ENCODE measurements at places on chromosomes 7 and 10.

DNA sequence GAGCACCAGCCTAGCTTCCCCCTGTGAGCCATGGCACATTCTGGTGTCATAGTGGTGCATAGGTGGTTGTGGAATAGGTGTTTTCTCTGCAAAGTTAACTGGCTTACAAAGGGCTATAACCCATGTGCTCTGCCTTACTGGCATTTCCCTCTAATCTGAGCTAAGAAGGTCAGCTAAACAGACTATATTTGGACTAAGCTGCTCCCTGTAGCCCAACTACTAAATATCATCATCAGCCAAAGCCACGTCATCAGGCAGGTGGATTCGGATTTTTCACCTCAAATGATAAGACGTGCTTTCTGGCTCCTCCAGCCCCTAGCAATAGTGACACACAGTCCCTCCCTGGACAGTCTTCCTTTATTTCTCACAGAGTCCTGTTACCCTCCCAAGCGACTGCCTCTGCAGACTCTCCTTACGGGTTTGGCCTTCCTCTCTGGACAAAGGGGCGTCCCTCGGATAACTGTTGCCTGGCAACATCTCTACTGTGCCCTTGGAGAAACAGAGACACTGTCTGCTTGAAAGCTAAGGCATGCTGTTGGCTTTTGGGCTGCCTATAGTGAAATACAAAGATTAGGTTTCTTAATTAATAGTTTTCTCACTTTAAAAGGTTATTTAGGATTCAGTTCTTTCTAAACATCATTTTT lies 9.1 kb downstream of the SLC13A4 start:
- DNase-seq: no peak

GRCh38 chr7:155896531-155897263 lies 84.4 kb upstream of the SHH start:
- no peak for DNase-seq

GRCh38 chr10:117830205-117830604 lies 216.5 kb downstream of the RAB11FIP2 start:
- no peak for DNase-seq

- no peak for DNase-seq
Measured at GRCh38 chr10:95306318-95306650, 15.5 kb upstream of the PDLIM1 start.

DNA sequence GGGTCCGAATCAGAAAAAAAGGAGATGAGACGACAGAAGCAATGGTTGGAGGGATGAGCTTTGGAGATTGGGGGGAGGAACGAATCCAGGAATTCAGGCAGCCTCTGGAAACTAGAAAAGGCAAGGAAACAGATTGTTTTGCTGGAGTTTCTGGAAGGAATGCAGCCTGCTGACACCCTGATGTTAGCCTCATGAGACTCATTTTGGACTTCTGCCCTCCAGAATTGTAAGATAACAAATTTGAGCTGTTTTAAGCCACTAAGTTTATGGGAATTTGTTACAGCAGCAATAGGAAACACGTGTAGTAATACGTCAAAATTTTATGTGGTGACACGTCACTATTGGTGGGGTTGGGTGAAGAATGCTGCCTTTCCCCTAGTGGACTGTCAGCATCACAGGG lies 25.6 kb upstream of the NPS start:
- no peak for DNase-seq

DNA sequence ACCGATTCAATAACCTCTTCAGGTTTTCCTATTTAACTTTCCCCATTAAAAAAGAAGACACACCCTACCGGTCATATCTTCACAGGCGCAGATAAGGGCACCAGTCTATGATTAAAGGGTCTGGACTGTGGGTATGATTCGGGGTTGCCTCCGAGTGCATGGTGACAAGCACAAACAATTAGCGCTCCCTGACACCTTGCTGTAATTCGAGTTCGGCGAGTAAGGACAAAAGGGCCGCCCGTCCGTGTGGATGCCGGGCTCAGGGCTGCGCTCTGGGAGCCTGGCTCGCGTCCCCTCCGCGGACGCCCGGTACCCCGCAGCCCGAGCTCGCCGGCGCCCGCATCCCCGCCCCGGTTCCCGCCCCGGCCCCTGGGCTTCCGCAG lies 111.9 kb upstream of the RHEB start:
- no peak for DNase-seq

- no peak for DNase-seq
Measured at GRCh38 chr7:8146106-8146787, 115.7 kb downstream of the ICA1 start.

GRCh38 chr7:2381881-2382509 lies 21.4 kb upstream of the CHST12 start:
- DNase-seq: no peak

DNA sequence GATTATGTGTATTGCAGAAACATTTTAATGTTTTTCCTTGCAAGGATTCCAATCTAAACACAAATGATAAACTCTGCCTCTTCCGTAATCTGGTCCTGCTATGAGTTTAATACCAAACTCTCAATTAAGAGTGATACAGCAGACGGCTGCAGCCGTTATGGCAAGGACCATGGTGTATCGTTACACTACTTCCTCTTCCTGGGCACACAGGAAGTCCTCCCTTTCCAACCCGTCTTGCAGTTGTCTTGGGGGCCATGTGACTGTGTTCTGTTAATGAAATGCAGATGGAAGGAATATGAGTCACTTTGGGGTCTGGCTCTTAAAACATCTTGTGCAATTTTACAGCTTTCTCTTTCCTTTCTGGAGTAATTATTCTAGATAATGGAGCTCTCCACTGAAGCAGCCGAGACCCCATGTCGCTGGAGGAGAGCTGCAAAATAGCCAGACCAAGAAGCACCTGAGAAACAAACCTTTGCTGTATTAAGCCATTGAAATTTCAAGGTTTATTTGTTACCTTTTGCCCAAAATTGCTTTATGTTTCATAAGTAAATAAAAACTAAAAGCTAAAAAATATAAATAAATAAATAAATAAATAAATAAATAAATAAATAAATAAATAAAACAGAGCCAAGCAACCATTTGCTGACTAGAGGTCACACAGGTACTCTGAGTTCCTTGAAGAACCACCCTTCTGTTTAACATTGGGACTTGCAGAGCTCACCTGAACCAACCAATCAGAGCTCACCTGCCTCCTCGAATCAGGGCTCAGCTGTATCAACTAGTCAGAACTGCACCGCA lies 74.7 kb downstream of the FRMPD2 start:
- no peak for DNase-seq

- DNase-seq: no peak
Measured at GRCh38 chr10:62856021-62856420, 39.9 kb upstream of the EGR2 start.

DNA sequence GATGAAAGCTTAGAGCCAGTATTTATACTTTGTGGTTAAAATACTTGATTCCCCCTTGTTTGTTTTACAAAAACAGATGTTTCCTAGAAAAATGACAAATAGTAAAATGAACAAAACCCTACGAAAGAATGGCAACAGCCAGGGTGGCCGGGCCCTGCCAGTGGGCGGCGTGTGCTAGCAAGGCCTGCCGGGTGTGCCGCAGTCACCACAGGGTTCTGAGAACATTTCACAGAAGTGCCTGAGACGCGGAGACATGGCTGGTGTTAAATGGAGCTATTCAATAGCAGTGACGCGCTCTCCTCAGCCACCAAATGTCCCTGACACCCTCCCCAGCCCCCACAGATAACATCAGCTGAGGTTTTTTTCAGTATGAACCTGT lies 14.5 kb downstream of the GPR146 start:
- no peak for DNase-seq

DNA sequence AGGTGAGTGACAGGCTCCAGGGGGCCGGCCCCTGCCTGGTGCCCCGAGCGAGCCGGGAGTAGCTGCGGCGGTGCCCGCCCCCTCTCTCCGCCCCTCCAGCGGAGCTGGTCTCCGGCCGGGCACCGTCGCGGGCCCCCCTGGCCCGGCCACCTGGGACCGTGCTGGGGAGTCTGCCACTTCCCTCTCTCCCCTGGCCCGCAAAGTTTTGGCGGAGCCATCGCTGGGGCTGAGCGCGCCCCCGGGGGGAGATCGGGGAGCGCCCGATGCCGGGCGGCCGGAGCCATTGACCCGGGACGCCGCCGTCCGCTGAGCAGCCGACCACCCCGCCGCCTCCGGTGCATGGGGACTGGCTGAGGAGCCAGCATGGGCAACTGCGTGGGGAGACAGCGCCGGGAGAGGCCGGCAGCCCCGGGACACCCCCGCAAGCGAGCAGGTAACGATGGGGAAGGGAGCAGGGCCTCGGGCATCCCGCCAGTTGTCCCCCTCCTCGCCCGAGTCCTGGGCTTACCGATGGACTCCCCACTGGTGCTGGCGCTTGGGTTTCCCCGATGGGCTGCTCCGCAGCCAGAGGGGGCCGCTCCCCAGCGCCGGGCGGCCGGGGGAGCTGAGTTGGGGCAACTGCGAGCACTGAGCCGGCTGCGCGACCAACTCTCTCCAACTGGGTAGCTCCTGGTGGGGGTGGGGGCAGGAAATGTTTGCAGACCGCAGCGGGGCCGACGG lies at the start of gene UBTD1:
TSS of gene UBTD1 (plus strand) at position 84 of the 720 bp plus-strand sequence. CDS start at position 364, 280 bp downstream.
- no peak for DNase-seq

GRCh38 chr10:3366043-3366442 lies 193.5 kb upstream of the PITRM1 start:
- DNase-seq: no peak

DNA sequence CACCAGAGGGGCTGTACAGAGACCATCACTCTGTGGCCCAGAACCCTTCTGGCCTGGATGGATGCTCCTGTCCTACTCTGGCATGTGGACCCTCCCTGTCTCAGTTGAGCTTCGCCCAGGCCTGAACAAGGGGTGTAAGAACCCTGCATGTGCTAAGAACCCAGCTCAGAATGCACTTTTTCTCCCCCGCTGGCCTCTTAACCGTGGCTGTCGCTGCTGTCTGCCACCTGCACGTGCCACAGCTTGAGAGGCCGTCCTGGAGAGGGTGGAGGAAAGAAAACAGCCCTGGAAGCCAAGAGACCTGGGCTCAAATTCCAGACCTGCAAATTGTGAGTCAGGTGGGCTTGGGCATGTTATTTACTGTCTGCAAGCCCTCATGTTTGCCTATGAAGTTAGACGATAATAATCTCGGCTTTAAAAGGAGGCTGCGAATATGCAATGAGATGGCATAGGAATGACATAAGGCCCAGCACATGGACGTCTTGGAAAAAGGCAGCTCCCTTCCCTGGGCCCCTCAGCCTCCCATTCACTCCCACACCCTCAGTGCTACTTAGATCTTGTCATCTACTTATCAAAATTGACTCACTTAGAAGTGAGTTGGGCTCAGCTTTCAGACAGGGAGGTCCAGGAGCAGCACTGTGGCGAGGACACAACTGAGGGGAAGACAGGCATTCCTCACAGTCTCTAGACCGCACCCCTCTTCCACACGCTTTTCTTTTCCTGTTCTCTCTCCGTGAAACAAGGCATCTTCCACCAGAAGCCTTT lies 31.4 kb downstream of the FIGNL1 start:
- no peak for DNase-seq

DNA sequence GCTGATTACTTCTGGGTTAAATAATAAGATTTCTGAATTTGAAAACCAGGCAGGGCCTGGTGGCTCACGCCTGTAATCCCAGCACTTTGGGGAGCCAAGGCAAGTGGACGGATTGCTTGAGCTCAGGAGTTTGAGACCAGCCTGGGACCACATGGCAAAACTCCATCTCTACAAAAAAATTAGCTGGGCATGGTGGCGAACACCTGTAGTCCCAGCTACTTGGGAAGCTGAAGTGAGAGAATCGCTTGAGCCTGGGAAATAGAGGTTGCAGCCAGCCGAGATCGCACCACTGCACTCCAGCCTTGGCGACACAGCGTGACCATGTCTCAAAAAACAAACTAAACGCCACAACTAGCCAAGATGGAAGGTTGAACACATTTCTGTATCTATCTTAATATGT lies 3.5 kb downstream of the CYCS start:
- DNase-seq: no peak

DNA sequence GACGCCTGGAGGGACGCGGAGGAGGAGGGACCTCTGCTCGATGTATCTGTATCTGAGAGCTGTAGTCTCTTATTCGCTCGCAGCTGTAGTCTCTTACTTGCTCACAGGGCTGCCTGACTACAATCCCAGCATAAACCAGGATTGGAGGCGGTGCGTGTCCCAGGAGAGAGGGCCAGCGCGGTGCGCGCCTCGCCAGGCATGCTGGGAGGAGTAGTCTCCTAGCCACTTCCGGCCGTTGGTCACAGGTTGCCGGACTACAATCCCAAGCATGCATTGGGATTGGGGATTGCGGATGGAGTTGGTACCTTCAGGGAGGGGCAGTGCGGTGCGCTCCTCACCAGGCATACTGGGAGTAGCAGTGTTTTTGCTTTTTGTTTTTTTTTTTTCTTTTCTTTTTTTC lies 421.7 kb upstream of the NUPR2 start:
- no peak for DNase-seq

DNA sequence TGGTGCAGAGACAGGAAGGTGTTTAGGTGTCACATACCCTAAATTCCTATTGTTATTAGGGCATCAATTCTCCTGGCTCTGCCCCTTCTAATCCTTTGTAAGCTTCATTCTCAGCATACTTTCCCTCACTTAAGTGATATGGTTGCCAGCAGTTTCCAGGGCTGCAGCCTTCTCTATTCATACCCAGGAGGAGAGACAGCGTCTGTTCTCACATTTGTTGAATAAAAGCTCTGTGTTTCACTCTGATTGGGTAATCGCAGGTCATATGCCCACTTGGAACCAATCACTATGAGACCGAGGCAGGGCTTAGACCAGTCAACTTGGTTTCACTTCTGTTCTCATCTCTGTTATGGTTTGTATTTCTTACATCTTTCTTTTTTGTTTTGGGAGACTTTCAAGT lies 109.6 kb upstream of the MTPN start:
- no peak for DNase-seq

All from GM12891 (cell line).